Erythroblast (primary cell): ENCODE measurements at places on chromosomes 3 and 15.

DNA sequence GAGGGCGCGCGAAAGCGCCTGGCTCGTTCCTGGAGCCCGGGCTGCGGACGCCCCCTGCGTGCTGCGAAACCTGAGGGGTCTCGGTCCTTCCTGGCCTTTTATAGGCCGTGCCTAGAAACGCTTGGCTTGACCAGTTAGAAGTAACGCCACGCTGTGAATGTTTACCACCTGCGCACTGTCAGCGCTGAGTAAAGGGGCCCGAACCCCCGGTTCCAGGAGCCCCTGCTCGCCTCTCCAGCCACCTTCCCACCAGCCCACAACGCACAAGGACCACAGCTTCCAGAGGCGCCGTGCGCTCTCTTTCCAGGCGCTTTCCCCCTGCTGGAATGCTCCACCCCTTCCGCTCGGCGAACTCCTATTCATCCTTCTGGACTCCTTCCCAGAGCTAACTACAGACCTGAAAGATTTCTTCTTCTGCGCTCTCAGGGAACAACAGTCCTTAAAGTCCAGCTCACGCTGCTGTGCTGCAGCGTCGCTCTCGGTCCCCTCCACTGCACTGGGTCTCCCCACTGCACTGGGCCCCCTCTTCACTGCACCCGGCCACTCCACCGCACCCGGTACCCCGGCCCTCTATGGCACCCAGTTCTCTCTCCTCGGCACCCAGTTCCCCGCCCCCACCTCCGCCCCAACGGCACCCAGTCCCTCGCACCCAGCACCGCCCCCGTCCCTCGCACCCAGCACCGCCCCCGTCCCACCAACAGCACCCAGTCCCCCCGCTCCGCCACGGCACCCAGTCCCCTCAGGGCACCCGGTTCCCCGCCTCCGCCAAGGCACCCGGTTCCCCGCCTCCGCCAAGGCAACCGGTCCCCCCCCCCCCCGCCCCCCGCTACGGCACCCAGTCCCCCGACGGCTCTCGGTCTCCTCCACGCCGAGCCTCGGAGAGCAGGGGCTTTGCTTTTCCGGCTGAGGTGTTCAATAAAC, 69.8 kb downstream of the SQOR start:
- DNase-seq = no peak

DNA sequence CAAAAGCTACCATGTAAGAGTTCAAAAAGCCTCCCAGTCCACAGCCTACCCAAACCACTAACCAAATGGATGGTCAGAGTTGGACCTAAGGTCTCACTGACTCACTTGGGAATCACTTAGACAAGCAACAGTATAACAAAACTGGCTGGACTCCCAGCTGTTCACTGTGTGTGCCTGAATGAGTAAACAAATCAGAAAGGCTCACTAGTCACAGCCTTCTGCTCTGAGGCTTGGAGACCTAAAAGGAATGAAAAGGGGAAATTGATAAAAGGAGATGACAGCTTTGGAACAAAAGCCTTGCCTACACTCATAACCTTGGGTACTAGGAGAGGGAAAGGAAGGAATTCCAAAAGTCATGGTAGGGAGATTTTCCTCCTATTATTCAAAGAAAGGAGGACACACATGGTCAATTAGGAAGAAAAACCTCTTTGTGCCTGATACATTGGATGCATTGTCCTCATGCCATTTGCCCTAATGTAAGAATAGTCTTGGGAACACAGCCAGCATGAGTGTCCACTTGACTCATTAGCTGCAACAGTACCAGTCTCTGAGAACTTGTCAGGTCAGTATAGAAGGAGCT, 92.3 kb downstream of the FRMD5 start:
- no peak for DNase-seq

GRCh38 chr3:70999730-71000129, 583.8 kb downstream of the FOXP1 start:
- DNase-seq = no peak

- DNase-seq = no peak
Observed at GRCh38 chr15:73626072-73626471, 7.1 kb downstream of the NPTN start.

- DNase-seq = no peak
Observed at GRCh38 chr3:104961851-104962250, 404.9 kb upstream of the ALCAM start.

DNA sequence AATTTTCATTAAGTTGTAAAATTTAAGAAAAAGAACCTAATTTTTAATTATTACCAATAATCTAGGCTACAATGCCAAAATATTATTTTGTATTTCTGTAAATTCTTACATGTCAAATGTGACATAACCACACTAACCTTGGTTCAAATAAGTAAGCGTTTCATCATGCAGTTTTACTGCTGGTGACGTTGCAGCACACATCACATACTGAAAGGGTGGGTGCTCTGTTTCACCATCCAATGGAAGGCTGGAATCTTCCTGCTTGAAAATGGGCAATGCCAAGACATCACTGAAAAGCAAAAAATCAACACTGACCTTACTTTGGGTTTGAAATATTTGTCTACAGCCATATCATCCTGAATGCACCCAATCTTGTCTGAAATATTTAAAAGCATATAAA, 14.8 kb downstream of the UBP1 start:
- DNase-seq = no peak

DNA sequence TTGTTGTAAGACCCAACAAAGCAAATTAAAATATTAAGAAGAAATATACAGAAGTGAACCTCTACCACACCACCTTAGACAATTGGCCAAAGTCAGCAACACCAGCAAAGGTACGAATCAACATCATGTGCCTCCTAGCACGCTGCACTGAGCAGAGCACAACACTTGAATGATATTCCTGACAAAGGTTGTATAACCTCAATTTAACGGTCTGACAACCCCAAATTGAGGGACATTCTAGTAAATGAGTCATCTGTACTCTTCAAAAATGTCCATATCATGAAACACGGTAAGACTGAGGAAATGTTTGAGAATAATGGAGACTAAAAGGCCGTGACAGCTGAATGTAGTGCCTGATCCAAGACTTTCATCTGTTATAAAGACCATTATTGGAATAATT, 41.3 kb upstream of the TNFSF10 start:
- no peak for DNase-seq

DNA sequence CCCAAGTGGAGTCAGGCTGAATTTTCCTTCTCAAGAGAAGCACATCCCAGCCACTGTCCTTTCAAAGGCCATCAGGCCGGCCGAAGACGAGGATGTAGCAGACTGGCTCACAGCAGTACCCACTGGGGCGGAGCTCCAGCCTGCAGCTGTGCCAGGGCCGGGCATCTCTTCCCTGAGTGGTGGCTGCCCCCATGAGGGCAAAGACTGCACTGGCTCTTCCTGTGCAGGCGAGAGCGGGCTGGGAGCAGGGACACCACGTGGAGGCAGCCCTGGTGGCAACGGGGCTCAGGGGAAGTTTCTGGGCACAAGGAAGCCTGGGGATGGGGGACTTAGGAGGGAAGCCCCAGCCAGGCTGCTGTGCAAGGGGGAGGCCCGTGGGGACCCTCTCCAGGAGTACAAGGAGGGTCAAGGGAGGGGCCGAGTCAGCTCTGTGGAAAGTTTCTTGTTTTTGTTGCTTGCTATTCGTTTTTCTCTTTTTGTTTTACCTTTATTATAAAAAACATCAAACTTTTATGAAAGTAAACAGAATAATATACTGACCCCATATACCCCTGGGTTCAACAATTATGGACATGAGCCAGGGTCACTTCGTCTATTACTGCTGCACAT, 66.1 kb downstream of the RPN1 start:
- peak; percentile 71 for DNase-seq
